Stimulated activated CD4-positive, alpha-beta T cell treated with anti-CD3 and anti-CD28 coated beads, Interleukin-12 subunit alpha, Interleukin-12 subunit beta, amount 100 ng/mL, for 48 hours (primary cell): ENCODE measurements at places on chromosomes 6 and 20.
A peak's percentile ranks its signal among the peaks of the same experiment; 100 is the strongest.

- no peak for DNase-seq
These were observed 69.9 kb downstream of the TOX2 start for GRCh38 chr20:43984587-43984986.

DNA sequence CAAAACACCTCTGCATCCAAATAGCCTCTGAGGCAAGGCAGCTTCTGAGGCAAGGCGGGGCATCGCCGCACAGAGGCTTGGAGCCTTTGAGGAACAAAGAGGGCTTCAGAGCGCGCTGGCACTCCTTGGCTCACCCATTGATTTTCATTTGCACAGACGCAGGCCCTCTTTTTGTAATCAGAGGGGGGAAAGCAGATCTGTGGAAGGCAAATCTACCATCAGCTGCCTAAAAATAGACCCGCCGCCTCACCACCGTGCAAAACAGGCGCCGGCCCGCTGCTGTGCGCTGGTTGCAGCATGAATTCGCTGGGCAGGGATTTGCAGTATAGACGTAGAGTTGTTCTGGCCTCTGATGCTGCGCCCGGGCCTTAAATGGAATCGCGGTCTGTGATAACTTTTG, 69.9 kb upstream of the STMND1 start:
- no peak for DNase-seq

DNA sequence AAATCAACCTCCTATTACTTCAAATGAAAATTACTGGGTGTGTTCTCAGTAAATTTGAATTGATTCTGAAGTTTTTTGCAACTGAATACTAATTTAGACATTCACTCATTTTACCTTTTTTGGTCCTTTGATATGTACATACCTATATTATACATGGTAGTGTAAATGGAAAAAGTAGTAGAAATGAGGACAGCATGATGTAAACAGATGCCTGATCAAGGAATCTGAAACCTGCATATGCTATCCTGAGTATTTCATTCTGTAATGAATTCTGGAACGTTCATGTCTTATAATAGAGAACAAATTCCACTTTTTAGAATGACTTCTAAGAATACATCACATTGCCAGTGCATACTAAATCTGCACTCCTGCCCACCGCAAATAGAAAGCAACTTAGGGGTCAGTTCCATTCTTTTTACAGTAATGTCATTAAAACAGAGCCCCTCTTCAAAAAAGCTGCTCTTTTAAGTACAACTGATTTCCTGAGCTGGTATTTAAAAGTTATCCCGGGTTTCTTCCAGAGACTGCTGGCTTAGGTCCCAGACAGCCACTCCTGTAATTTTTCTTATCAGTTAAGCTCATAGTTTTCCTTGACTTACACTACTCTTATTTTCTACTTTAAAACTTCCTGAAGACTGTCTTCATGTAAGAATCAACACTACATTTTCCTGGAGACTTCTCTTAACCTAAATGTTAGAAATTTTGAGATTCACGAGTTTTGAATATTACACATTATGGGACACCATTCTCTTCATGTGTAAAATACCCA, 48.4 kb downstream of the MAP3K7 start:
- no peak for DNase-seq

GRCh38 chr6:26057899-26058298, 29.3 kb upstream of the HFE start:
- DNase-seq: no peak

DNA sequence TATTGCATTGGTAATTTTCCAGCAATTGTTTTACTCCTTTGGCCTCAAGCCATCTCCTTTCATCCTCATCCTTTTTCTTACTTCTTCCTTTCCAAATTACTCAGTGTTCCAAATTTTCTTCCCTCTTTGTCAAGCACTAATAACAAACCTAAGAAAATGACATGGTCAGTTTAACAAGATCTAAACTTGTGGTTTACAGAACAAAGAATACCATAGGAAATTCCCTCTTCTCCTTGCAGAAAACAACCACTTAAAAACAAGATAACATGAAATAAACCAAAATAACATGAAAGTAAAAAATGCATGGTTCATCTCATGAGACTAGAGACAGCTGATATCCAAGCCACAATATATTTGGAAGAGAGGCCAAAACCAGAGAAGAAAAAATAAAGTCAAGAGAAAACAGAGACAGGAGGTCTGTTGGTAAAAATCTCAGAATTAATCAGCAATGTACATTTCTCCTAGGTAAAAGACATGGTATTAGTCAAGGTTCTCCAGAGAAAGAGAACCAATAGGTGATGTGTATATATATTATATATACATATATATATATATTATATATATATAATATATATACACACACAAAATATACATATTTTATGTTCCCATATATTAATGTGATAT, 51.0 kb upstream of the SENP6 start:
- DNase-seq: no peak

- no peak for DNase-seq
These were observed 171.1 kb upstream of the SNX9 start for GRCh38 chr6:157651731-157652490.

GRCh38 chr6:159044899-159045727, at the start of gene TAGAP:
TAGAP (minus strand) TSS chr6:159044991; CDS start chr6:159044146, 845 bp downstream.
- DNase-seq: peak; percentile 78

GRCh38 chr20:32804817-32805216, 14.9 kb upstream of the MAPRE1 start:
- DNase-seq: no peak

DNA sequence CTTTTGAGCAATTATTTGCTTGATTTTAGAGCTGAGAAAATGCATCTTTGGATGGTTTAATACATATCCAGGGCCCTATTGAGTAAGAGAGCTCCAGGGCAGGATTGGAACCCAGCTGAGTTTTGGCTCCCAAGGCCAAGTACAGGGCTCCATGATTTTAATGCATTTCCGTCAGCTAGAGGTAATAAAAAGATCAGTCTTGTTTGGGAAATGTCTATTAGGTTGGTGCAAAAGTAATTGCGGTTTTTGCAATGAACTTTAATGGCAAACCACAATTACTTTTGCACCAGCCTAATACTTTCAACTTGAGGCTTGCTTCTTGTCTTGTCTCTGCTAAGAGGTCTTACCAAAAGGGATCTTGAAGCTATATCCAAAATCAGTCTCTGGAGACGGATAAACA, 29.4 kb upstream of the CDH4 start:
- DNase-seq: no peak

DNA sequence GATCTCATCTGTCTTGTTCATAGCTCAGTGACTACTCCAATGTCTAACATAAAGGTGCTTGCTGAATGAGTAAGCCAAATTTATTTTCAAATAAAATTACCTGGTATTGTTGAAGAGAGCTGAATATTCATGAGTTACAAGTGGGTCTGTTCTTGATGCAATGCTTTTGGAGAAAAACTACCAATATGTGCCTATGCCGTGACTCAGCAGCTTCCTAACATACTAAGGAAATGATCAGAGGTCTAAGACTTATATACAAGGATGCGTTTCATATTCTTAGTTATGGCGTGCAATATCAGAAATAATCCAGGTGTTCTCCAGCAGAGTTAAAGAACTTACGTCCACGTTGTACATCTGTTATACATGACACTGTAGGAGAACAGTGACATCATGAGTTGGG, 5.1 kb downstream of the FAM120B start:
- DNase-seq: no peak

DNA sequence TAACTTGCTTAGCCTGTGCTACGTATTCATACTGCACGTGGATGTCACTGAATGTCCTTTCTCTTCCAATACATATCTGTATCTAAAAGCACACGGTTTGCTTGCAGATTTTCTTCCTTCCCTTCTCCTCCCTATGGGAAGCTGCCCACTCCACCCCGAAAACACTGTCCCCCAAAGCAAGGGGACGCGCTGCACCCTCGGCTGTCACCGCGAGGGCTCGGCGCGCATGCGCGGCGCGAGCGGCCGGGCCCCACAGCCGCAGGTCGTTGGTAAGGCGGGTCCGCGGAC, 659 bp downstream of the TMX4 start:
- peak; percentile 19 for DNase-seq

DNA sequence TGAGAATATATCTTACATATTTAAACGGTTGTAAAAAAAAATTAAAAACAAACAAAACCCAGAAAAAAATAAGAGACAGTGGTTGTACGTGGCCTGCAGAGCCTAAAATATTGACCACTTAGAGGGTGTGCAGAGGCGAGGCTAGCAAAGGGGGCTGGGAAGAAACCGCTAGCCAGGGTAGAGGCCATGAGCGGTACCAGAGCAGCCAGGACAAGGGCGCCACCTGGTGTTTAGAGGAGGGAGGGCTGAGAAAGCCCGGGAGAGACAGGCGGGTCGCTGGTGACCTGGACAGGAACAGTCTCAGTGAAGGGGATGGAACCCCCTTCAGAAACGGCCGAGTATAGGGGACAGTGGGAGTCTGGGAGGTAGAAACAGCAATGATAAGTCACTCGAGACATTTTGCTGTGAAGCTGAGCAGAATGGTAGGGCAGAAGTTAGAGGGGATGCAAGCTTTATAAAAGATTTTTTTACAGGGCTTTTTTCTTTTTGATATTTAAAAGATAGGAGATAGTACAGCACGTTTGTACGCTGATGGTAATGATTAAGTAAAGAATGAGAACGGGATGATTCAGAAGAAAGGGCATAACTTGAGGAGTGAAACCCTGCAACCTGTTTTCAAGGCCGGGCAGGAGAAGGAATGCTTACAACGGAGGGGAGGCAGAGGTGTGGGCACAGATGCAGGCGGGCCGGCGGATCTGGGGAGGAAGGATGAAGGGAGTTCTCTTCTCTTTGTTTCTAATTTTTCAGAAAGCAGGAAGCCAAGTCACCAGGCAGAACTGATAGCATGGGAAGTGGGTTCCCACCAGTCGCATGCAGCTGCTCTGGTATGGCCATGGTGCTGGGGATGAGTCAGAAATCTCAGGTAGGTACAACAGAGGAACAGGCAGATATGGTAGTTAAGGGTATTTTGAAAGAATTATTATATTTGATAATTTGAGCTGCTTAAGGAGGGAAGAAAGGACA, 76.2 kb downstream of the FAM229B start:
- peak; percentile 63 for DNase-seq

GRCh38 chr6:11066505-11067347, 22.6 kb upstream of the ELOVL2 start:
- DNase-seq: no peak

GRCh38 chr6:43979525-43979924, 147.7 kb downstream of the MRPL14 start:
- no peak for DNase-seq

- no peak for DNase-seq
These were observed 2.6 kb downstream of the SIM1 start for GRCh38 chr6:100461917-100462705.

- no peak for DNase-seq
These were observed 82.2 kb upstream of the SLC2A12 start for GRCh38 chr6:134134654-134135053.

DNA sequence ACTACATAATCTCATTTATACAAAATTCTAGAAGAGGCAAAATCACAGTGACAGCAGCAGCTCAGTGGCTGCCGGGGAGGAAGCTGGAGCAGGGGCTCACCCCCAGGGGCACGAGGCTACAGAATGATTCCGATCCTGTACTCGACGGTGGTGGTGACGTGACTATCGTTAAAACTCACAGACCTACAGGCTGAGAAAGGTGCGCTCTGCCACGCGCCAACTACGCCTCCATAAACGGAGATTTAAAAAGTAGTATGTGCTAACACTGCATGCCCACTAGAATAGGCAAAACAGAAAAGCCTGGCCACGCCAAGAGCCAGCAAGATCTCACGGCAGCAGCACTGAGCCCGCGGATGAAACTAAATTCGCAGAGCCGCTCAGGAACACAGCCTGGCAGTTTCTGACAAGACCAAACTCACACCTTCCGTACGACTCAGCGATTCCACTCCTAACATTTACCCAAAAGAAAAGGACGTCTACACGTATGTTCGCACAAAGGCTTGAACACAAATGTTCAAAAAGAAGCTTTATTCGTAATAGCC, 25.2 kb downstream of the TAF4 start:
- DNase-seq: no peak

GRCh38 chr20:50169329-50169823, 15.9 kb upstream of the PEDS1 start:
- DNase-seq: peak; percentile 94

- no peak for DNase-seq
These were observed 31.1 kb downstream of the CDKAL1 start for GRCh38 chr6:20565342-20565741.

GRCh38 chr20:57210054-57210910, 56.2 kb downstream of the BMP7 start:
- DNase-seq: no peak

DNA sequence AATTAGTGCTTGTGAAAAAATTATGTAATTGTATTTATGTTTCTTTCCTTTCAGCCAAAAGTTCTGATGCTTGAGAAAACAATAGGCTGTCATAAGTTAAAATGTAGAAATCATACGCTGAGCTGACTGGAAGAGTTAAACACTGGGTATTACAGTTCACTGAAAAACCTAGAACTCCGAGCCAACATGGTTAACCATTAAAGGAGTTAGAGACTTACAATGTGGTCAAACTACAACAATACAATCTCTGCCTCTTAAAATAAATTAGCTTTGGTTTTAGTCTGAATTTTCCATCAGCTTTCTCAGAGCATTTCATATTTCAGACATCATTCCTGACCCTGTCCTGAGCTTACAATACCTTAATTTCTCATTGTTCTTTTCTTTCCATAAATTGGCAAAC, 91.0 kb downstream of the COL12A1 start:
- no peak for DNase-seq

DNA sequence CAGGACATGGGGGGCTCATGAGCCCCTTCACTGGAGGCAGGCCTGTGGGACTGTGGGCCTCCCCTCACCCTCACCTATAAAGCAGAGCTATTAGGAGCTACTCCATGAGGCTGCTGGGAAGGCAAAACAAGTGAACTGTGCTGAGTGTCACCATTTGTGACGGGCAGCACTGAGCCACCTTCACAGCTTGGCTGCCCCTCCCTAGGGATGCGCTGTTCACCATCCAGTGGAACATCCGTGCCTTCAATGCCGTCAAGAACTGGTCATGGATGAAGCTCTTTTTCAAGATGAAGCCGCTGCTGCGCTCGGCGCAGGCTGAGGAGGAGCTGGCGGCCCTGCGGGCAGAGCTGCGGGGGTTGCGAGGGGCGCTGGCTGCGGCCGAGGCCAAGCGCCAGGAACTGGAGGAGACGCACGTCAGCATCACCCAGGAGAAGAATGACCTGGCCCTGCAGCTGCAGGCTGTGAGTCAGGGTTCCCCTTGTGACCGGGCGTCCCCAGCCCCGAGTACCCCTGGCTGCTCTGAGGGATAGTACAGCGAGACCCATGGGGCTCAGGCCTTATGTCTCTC, 38.4 kb downstream of the MYH7B start:
- no peak for DNase-seq

DNA sequence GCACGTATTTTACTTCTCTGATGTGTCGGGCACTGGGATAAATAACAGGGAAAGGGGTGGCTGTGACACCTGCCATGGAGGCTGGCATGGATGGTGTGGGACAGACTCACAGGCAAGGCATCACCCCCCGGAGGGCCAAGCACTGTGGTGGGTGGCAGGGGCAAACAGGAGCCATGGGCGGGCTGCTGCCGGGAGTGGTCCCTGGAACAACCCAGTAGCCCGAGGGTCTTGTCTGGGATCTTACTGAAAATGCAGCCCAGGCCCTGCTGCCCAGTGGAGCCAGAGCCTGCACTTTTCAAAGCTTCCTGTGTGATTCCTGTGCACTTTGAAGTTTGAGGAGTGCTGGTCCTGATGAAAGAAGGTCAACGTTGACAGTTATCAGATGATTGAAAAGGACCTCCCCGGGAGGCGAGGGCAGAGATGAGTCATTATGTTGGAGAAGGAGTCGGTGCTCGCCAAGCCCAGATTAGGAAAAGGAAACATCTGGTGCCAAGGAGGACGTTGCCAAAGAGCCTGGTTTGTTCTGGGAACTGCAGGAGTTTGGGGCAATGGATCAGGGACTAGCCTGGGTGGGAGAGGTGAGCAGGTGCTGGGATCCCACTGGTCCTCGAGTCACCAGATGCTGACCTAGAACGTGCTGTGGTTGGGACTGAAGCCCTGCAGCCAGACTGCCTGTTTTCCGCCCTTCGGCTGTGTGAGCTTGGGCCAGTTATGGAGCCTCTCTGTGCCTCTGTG, 130.0 kb upstream of the GGTLC1 start:
- no peak for DNase-seq
